ENCODE measurements at places on chromosomes 4 and X.

DNA sequence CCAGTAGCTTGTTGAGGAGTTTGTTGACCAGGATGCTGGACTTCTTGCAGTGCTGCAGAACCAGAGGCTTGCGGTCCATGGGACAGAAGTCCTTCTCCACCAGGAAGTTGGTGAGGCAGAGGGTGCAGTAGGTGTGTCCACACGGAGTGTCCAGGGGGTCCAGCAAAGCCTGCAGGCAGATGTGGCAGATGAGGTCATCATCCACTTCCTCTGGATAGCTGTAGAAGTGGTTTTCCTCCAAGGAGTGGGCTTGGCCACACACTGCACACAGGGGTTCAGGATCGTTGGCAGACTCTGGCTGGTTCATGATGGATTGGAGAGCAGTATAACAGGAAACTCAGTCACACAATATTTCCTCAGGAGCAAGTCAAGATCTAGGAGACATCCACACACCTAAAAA lies 17.6 kb downstream of the LNX1 start:
- DNase-seq, result no peak

GRCh38 chr4:148108766-148109165 lies 333.4 kb downstream of the NR3C2 start:
- no peak for DNase-seq

- DNase-seq, result no peak
Measured at GRCh38 chr4:37388681-37389365, 144.3 kb downstream of the NWD2 start.

DNA sequence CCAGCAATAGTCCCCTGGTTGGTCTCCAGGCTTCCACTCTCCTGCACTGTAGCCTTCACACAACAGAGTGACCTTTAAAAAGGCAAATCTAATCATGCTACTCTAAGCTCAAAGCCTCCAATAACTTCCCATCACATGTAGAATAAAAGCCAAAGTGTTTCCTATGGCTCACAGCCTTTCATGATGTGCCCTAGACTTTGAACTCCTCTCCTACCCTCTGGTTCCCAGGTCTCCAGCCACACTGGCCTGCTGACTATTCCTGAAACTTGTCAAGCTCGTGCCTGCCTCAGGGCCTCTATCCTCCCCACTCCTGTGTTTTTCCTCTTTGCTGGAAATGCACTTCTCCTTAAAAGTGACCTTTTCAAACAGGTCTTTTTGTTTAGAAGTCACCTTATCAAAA lies 3.1 kb downstream of the MANBA start:
- no peak for DNase-seq

DNA sequence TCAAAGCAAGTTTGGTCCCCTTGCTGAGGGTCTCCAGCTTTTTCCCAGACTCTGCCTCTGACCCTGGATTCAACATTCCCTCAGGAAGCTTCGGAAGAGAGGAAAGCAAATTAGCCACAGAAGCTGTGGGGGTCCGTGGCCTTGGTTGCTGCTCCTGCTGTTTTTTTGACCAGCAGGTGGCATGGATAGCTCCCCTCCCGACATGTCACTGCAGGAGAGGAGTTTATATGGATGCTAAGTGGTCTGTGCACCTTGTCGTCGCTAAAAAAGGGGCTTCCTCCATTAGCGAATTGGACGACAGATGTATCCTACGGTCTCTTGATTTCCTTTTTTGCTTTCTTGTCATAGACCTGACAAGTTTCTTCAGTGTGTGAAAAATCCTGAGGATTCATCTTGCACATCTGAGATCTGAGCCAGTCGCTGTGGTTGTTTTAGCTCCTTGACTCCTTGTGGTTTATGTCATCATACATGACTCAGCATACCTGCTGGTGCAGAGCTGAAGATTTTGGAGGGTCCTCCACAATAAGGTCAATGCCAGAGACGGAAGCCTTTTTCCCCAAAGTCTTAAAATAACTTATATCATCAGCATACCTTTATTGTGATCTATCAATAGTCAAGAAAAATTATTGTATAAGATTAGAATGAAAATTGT lies 70.2 kb downstream of the CD38 start:
- no peak for DNase-seq

GRCh38 chr4:37745946-37746345 lies 59.8 kb upstream of the RELL1 start:
- no peak for DNase-seq

DNA sequence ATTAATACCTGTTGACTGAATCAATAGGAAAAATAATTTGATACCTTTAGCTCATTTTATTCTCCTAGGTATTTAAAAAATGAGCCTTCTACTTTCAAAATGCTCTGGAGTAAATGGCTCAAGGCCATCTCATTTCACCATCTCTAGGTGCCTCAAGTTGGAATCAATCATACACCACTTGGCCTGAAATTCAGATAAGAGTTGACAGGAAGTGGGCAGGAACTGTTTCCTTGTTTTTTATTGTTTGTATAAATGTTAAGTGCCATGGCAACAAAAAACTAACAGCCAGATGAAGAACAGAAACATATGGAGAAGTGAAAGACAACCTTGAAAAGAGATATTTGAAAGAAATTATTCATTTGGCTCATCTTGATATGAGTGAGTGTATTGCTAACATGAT lies 12.4 kb downstream of the LIMCH1 start:
- no peak for DNase-seq

GRCh38 chr4:128658214-128658631 lies 151.3 kb upstream of the JADE1 start:
- no peak for DNase-seq

GRCh38 chrX:133314281-133314680 lies 96.1 kb upstream of the TFDP3 start:
- no peak for DNase-seq

GRCh38 chr4:147730333-147730732 lies 1.6 kb upstream of the ARHGAP10 start:
- DNase-seq, result no peak

DNA sequence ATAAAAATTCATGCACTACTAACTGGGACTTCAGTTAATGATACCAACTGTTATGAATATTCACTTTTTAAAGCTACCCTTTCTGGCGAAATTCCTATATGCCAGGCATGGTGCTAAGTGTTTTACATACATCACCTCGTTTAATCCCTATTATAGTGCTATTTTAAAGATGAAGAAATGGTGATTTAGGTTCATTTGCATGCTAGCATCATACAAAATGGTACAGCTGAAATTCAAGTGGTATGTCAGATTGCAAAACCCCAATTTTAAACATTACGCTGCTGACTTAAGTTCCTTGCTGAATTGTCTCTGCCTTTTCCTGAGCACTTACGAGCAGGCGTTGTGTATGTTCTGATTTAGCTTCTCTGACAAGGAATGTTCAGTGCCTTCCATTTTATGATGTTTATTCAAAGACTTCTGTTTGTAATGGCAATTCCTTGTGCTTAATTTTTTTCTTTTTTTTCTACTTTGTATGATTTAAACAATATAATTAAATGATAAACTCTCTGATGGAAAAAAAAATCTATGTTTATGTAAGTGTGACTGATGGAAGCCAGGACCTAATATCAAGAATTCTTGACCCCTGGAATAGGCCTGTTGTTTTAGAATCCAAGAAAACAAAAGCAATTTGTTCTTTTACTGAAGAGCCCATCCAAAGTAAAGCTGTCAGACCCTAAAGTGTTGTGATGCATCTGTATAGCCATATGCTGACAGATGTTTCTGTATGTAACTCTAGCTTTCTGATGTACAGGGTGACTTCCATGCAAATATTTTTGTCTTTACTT lies 148.1 kb downstream of the PCDH7 start:
- DNase-seq, result no peak

- peak; percentile 27 for DNase-seq
Measured at GRCh38 chrX:68196939-68197791, 236.1 kb downstream of the OPHN1 start.

GRCh38 chr4:71689822-71690221 lies 94.1 kb downstream of the GC start:
- peak; percentile 3 for DNase-seq

DNA sequence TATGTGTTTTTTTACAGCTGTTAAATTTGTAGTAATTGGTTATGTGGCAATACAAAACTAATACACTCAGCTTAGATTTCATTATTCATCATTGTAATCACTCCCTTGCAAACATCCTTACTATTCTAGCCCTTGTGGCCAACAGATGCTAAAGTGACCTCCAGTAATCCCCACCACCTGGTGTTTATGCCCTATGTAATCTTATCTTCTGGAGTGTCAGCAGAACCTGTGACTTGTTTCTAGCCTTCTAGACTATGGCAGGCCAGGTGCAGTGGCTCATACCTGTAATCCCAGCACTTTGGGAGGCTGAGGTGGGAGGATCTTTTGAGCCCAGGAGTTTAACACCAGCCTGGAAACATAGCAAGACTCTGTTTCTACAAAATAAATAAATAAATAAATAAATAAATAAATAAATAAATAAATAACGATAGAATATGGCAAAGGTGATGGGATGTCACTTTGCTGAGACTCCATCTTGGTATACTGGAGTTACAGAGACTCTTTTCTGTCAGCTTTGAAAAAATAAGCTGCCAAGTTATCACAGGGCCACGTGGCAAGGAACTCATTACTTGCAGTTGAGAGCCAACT lies 12.3 kb upstream of the TSR2 start:
- DNase-seq, result no peak

DNA sequence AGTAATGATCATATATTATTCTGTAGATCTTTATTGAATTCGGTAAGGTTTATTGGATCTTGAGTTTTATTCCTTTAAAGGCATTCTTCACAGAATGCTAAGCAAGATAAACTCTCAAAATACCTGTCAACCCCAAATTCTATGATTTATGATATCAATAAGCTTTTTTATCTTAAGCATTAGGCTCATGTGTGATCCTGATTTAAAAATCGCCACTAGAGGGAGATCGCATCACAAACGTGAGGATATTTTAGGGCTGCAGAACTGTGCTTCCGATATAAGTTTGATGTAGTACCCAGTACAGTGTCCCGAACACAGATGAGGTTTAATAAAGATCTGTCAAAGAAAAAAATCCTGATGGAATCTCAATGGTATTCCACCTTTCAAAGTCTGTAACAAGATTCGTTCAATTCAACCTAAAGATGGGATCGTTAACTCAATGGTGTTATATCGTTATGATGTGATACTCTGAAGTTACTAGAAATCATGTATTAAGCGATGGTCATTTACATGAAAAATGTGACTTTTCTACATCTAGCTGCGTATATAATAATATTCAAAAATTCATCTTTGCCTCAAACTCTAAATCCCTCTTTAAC lies 169.0 kb downstream of the CORIN start:
- DNase-seq, result peak; percentile 22

DNA sequence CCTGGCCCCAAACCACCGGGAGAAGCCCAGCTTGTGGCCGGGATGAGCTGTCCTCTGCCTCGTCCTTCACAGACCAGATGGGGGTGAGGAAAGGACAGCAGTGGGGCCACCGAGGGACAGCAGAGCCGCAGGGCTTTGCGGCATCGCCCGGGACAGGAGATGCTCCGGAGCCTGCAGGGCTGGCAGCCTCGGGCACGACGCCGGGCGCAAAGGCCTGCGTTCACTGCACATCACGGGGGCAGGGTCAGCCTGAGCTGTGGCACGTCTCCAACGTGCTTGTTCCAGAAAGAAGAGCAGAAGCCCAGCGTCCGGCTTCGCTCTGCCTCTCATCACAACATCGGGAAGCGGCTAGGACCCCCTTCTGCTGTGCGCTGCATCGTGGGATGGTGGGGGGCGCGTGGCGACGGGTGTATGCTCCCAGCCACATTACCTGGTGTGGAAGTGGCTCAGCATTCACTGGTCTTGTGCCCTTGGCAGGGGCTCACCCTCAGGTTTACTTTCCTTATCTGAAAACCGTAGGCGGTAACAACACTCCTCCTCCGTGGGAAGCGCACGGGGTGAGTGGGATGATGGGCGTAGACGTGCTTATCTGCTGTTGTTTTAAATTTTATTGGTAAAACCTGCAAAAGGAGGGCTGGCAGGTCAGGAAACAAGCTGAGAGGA lies 7.4 kb downstream of the TADA2B start:
- DNase-seq, result no peak

- no peak for DNase-seq
Measured at GRCh38 chr4:87317527-87317926, 5.2 kb downstream of the HSD17B13 start.

- no peak for DNase-seq
Measured at GRCh38 chr4:145602129-145602760, 16.9 kb upstream of the MMAA start.

DNA sequence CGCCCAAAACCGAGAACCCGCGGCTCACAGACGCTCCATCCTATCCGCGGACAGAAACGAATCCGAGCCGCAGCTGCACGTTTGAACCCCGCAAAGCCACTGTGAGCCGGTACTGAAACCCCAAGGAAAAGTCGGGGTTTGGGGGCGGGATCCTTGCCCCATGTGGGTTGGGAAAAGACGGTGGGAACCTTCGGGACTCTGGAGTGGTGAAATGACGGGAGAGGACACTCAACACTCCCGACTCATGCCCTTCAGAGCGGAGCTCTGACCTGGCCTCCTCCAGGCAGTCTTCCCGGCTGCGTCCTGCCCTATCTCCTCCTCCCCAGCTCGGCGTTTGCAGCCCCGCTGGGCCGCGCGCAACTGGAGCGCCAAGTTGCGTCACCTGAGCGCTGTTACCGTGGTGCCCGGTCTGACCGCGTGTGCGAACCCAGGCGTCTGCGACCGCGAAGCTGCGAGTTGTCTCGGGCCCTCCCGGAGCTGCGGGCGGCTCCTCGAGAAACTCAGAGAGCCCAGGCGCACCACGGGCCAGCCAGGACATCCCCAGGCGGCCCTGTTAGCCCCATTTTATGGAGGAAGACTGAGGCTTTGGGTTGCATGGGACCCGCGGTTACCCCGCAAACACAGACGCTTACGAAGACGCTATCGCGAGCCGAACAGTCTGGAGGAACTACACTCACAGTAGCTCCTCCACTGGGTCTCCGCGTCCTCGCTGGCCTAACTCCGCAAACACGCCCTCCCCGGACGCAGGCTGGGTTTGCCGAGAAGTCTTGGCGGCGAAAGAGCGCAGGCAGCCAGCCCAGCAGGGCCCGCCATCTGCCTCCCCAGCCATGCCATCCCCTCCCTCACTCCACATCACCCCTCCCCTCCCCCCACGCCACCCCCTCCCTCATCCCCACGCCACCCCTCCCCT lies 20.3 kb upstream of the HMX1 start:
- DNase-seq, result no peak

DNA sequence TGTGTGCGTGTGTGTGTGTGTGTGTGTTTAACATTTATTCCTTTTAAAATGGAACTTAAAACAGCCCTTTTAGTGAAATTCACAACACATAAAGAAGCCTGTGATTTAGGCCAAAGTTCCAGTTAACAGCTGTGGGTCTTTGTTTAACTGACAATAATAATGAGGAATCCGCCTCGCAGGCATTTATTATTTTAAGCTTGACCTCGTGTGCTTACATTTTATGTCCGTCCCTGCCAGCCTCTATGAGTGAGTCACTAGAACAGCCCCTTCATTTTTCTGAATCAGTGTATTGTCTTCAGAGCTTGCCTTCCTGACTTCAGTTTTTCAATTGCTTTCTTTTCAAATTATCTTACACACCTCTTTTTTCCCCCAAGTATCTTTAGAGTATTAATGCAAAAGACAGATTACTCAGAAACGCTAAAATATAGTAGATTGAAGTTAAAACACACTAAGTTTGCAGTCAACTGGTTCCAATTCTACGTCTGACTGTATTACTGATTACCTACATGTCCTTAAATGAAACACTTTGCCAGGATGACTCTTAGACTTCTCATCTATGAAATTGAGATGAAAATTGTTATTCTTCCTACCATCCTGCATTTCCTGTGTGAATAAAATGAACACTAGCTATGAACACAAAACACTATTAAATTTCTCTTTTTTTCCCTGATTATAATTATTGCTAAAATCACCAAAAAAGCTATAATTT lies 319.6 kb upstream of the HS3ST1 start:
- peak; percentile 35 for DNase-seq

GRCh38 chr4:154720123-154720522 lies 23.7 kb upstream of the LRAT start:
- DNase-seq, result no peak
